AG09309 (cell line): ENCODE measurements at places on chromosomes 16 and 17.

DNA sequence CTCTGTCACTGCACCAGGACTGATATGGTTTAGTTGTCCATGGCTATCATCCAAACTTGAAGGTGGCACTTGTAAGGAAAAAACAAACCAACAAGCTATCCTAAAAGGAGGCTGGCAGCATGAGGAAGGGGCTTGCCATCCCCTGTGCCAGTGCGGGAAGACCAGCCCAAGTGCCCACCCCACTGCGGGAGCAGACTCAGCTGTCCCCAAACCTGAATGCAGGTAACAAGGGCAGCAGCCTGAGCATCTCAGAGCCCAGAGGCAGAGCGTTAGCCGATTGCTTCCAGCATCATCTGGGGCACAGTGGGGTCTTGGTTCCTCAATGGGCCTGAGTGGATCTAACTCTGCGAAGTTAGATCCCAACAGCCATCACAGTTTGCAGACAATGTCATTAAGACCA lies 29.2 kb upstream of the C16orf78 start:
- no peak for DNase-seq

- no peak for DNase-seq
These were observed 16.1 kb downstream of the GNAO1 start for GRCh38 chr16:56207421-56207820.

DNA sequence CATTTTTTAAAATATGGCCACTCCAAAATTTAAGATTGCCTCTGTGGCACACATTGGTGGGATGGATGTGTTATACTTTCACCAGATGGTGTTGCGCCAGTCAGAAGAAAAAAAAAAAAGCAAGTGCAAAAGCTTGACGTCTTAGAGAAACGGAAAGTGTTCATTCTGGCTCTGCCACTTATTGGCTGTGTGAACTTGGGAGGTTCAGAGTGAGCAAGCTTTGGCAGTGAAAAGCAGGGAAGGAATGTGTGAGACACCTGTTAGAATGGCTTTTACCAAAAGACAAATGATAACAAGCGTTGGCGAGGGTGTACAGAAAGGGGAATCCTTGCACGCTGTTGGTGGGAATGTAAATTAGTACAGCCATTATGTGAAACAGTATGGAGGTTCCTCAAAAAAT lies 298.0 kb downstream of the TMEM114 start:
- no peak for DNase-seq

- DNase-seq: no peak
These were observed 11.9 kb downstream of the ABCC12 start for GRCh38 chr16:48143812-48144368.

- DNase-seq: no peak
These were observed 258.2 kb upstream of the TNRC6C start for GRCh38 chr17:77700165-77700881.

- DNase-seq: no peak
These were observed 22.3 kb downstream of the MYH11 start for GRCh38 chr16:15834502-15834901.

- no peak for DNase-seq
These were observed 82.8 kb downstream of the MYH13 start for GRCh38 chr17:10290041-10290440.

DNA sequence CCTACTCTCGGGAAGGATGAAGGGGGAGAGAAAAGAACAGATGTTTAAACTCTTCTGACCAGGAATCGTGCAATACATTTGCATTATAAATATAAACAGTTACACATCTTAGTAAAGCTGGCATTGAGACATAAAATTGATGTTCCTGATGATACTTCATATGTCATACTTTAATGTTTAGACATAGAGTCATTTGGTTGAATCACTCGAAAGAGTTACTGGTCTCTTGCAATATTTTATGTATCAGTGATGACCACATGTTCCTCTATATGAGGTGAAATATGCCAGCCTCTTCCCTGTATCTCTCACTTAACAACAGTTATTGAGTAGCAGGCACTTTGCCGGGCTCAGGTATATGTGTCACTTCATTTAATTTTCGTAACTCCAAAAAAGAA lies 49.7 kb upstream of the PMFBP1 start:
- no peak for DNase-seq

- DNase-seq: no peak
These were observed 9.9 kb upstream of the FOXJ1 start for GRCh38 chr17:76150712-76151622.

- peak; percentile 49 for DNase-seq
These were observed 400 bp downstream of the HCFC1R1 start for GRCh38 chr16:3023415-3023668.

GRCh38 chr17:33234930-33235685 lies 58.0 kb downstream of the ASIC2 start:
- DNase-seq: peak; percentile 25

GRCh38 chr16:56779906-56780305 lies 50.0 kb downstream of the NUP93 start:
- DNase-seq: no peak

GRCh38 chr16:67548265-67549126 lies 13.8 kb upstream of the CTCF start:
- no peak for DNase-seq

- no peak for DNase-seq
These were observed 81.1 kb downstream of the CACNG1 start for GRCh38 chr17:67125417-67125816.

- no peak for DNase-seq
These were observed 64.1 kb downstream of the RMI2 start for GRCh38 chr16:11409398-11409797.
